ENCODE measurements at places on chromosomes 3 and 15. TPM values are rescaled to one million over a fixed set of nuclear protein-coding genes. Genes with fewer than 3 reads are reported as not detected.

DNA sequence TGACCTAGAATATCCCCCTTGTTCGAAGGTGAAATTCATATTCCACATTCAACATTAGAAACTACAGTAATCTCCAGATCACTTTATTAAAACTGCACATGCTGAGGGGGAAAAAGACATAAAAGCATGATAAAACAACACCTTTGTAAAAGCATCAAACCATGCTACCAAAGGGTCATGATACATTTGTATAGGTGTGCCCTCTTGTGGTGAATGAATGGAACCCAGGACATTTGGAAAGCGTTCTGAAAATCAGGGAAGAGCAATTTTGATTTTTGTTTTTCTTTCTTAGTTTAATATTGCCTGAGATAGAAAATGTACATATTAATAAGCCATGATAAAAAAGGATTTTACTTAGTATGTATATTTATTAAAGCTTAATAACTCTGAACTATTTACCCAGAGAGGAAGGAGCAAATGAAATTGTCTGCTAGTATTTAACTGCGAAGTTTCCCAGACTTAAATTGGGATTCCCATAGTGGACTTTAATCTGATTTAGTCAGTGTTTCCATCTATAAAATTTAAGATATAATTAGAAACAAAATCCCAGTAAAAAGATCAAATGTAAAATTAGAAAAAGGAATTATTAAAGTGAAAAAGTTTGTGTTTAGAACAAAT, 105.8 kb upstream of the ARL6 start:
- no peak for DNase-seq

GRCh38 chr3:127628788-127629466, at the start of gene PODXL2:
Gene PODXL2 (plus strand): TSS chr3:127629185. CDS start chr3:127629220, 35 bp downstream.
- DNase-seq = no peak

DNA sequence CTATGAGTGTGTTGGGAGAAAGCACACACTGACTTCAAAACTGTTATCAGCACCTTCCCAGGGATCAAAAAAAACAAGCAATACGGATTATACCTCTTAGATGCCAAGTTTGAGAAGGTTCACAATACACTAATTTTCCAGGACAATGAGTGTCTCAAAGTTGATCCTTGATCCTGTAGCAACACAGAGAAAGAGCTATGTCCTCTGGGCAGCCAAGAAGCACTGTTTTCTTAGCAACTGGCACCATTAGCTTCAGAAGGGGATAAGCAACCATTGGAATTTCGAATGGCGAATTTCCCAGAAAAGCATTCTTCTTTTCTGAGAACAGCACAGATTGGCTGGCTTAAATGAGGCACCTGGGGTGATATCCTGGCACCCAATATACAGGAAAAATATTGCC, 270.3 kb upstream of the RORA start:
- no peak for DNase-seq

The MUC20 gene
- total RNA-seq = 2.9 TPM

The RPS27L gene
- 63.3 TPM for total RNA-seq

The NCBP2 gene
- 44.0 TPM for total RNA-seq

The PAQR5 gene
- total RNA-seq = not detected

DNA sequence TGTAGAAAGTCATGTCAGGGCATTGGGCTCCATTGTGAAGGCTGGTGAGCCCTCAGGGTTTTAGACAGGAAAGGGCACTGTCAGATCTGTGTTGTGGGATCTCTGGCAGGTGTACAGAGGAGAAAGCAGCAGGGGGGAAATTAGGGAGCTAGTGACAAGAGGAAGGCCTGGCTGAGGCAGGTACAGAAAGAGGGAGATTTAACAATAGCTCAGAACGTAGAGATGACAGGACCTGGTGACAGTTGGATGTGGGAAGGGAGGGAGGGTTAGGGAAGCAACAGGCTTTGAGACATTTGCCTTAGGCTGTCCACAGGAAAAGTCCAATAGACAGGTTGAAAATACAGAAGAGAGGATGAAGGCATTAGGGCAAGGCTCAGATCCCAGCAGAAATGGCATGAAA, 288.1 kb downstream of the EPHB1 start:
- DNase-seq = no peak

The LPP gene
- total RNA-seq = 1,299 TPM

DNA sequence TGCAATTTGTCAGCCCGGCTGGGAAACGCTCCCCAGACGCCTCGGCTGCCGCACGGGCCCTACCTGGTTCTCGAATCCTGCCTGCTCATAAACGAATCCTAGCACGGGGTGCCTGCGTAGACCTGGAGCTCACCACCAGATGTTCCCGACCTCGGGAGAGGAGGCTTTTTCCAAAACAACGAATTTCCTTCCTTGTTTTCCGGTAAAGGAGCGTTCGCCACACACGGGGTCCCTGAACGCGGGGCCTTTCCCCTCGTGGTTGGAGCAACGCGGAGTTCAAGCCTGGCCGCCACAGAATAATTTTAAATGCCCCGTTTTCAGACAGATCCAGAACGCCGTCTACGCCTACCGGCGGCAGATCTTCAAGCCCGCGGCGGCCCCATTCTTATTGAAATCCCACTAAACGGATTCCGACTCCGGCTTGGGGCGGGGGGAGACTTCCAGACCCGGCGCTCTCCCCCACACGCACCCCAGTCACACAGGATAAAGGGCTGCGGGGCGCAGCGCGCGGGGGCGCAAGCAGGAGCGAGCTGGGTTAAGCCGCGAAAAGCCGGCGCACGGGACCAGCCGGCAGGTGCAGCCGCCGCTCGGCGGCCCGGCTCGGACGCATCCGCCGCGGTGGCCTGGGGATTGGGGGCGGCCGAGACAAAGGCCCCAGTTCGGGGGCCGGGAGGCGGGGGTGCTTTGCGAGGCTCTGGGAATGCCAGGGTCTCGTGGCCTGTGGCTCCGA, 895 bp downstream of the GATA2 start:
- DNase-seq = peak; percentile 53

- DNase-seq = no peak
These were observed 58.5 kb downstream of the RFTN1 start for GRCh38 chr3:16455001-16455400.

The KPNA1 gene
- total RNA-seq = 50.1 TPM

DNA sequence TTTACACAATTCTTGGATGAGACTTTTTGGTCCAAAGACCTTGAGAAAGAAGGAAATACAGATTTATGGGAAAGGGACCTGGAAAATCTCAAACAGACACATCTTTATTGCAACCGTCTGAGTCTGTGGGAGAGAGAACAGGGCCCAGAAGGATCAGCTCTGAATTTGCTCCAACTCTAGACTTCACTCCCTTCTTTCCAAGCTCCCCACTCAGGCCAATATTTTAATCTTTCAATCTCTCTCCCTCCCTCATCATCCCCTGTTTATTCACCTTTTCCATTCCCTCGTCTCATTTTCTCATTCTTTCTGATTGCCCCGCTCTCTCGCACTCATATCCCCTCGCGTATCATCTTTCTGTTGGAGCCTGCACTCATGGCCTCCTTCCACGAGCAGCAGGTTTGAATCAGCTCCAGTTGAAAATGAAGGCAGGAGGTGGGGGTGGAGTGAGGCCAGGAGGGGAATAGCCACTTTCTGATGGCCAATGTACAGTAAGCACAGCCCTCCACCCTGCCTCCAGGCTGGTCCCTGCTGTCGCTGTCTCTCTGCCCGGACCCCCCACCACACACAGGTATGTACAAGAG, 63.6 kb upstream of the BOC start:
- DNase-seq = peak; percentile 85

DNA sequence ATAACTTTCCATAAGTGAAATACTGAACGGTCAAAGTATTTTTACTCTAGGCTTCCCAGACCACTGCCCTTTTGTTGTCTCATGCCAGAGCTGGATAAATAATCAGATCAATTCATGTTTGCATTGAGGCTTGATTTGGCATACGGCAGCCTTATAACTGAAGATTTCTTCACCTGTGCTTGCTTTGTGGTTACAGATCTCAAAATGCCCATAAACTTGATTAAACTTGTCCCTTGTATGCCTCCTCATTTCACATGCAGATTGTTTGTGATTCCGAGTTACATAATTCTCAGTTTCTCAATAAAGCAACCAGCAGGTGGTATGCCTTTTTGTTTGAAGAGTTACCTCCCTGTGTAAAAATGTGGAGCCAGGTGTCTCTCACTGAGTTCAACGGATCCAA, 211.4 kb upstream of the LRIG1 start:
- DNase-seq = no peak

- no peak for DNase-seq
These were observed 107.7 kb downstream of the THRB start for GRCh38 chr3:24387000-24387399.

The STX19 gene
- not detected for total RNA-seq

DNA sequence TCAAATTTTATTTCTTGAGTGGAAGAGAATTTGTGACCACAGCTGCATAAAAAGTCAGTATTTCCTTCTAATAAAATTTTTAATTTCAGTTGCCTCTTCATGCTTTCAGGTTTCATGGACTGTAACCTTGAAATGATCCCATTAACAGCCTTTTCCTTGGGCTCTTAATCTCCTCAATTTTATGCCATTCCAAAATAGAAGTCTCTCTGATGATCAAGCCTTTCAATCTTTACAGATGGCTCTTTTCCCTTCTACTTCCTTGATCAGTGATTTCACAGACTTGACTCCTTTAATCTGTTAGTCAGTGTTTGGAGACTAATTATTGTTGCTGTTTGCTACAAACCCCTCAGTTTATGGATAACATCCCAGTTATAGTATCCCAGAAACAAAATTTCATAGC, 11.9 kb downstream of the TSC22D2 start:
- no peak for DNase-seq

DNA sequence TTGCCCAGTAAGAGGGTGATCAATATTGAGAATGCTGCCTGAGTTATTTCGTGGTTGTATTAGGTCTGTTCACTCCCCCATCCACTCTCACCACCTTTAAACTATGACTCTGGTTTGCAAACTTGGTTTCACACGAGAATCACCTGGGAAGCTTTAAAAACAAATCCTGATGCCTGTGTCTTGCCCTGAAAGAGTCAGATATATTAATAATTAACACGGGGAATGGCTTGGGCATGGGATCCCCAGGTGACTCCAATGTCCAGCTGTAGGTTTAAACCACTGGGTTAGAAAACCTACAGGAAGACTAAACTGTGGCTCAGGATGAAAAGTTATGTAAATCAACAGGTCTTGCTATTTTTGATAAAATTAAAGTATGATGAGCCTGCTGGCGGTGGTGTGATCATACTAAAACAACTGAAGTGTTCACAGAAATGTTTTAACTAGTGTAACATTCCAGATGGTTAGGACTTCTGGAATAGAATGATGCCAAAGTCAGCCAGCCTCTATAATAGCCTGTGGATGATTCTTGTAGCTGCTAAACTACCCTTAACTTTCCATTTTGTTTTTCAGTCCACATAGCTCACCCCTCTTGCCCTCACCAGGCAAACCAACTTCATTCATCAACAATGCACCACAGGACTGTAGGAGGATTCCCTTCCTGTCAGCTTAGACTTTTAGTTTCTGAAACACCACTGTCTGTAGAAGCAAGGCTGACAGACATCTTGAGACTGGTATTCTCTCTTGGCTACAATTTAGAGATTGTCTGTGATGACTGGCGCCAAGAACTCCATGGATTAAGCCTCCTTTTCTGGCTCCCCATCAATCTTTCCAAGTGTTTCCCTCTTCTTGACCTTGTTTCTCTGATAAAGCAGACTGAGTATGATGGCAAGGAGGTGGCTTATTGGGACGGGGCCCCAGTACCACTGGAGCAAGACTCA, 119.1 kb upstream of the ADAMTS9 start:
- no peak for DNase-seq
